ENCODE measurements at places on chromosomes 1 and 21.

- DNase-seq: no peak
Measured at GRCh38 chr21:43345746-43346409, 81.1 kb downstream of the SIK1 start.

DNA sequence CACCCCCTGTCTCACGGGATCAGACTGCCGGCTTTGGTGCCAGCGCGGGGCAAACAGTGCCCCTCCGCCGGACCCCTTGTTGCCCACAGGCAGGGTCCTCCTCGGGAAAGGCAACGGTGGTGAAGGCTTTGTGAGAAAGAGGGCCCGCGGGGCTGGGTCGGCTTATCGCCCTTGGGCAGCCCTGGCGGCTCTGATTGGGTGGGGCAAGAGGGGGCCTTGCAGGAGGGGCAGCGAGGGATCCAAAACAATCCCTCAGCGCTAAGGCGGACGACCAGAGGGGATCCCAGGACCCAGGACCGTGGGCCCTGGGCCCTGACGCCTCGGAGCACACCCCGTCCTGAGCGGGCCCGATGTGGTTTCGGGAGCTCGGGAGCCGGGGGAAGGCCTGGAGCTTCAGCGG, 3.9 kb upstream of the ZNF678 start:
- DNase-seq: no peak

- no peak for DNase-seq
Measured at GRCh38 chr1:210571356-210572284, 242.9 kb downstream of the HHAT start.

DNA sequence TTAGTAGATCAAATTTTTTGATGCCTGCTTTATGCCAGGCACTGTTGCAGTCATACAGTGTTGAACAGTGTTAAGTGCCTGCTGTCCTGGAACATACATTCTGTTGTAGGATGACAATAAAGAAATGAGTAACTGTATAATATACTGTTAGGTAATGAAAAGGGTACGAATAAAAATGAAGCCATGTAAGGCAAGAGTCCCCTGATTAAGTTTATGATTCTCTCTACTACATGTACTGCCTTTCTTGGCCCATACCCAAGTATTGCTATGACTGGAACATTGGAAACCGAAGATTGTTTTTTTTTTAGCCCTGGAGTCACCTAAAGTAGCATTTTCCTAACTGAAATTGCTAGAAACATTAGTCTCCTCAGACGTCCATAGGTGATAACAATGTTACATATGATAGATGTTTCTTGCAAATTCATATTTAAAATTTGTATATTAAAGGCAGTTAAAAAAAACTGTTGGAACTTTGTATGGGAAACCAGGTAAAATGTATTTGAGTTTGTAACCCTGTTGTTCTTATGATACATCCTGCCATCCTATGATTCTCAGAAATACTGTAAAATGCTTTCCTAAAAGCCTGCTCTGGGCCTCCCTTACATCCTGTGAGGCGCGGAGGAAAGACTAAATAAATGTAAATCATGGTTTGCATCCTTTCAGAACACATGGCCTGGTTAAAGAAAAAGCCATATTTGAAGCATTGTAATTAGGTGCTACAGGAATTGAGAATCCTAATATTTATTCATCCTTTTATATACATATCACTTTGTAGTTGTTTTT, 5.8 kb downstream of the ATP5PB start:
- DNase-seq: no peak

DNA sequence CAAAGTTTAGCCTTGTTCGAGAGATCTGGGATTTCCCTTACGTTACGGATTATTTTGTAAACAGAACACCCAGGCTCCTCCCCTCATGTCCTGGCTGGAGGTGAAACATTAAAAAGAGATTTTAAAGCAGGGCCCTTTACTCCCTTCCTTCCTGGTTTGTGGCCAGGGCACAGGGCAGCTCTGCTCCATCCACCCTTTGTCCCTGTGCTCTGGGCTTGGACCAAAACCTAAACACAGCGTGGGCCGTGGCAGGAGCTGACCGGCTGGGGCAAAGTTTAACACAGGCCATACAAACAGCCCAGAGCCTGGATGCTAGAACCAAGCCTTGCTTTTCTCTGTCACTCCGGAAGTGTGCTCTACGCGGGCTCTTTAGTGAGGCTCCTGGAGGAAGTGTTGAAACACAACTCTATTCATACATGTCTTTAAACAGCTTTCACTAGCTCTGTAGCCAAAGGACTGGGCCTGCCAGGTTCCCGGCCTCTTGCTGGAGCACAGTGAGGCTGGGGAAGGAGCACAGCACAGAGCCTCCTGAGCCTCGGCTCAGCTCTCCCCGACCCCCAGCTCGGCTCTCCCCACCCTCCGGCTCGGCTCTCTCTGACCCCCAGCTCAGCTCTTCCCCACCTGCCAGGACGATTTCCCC, 84.7 kb downstream of the PDE9A start:
- no peak for DNase-seq

- DNase-seq: no peak
Measured at GRCh38 chr1:13813398-13814012, 113.5 kb downstream of the PRDM2 start.

GRCh38 chr1:117529683-117530082, 76.2 kb upstream of the TENT5C start:
- DNase-seq: no peak

- no peak for DNase-seq
Measured at GRCh38 chr21:41170442-41170841, 2.5 kb downstream of the BACE2 start.

GRCh38 chr1:213070406-213070805, 19.4 kb downstream of the RPS6KC1 start:
- no peak for DNase-seq

- DNase-seq: no peak
Measured at GRCh38 chr21:35336534-35336933, 287.4 kb upstream of the RUNX1 start.

DNA sequence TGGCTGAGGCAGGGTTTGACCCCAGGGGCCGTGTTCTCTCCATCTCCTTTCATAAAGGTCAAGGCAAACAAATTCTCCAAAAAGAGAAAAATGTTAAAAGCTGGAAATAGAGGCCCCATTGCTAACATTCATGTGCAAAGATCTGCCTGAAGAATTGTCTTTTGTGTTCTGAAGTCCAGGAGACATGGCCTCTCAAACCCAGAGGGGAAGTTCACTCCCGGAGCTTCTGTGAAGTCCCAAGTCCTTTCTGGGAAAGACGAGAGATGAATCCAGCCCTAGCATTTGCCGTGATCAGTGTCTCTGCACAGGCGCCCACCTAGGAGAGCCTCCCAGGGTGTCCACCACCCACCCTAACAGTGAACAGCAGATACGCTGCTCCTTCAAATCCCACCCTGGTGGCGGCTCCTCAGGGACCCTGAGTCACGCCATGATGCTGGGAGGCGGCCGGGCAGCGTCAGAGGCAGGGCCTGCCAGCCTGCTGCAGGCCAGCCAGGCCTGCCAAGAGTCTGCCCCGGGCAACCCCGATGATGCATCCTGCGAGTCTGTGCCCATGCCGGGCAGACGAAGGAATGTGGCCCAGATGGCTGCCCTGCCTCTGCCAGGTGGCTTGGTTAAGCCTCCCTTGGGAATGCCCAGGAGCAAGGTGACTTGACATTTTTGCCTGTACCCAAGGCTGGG, 5.2 kb upstream of the C2CD2 start:
- DNase-seq: no peak

- no peak for DNase-seq
Measured at GRCh38 chr1:100942304-100943046, 46.6 kb downstream of the SLC30A7 start.

GRCh38 chr21:31233711-31234110, 110.3 kb downstream of the TIAM1 start:
- no peak for DNase-seq

DNA sequence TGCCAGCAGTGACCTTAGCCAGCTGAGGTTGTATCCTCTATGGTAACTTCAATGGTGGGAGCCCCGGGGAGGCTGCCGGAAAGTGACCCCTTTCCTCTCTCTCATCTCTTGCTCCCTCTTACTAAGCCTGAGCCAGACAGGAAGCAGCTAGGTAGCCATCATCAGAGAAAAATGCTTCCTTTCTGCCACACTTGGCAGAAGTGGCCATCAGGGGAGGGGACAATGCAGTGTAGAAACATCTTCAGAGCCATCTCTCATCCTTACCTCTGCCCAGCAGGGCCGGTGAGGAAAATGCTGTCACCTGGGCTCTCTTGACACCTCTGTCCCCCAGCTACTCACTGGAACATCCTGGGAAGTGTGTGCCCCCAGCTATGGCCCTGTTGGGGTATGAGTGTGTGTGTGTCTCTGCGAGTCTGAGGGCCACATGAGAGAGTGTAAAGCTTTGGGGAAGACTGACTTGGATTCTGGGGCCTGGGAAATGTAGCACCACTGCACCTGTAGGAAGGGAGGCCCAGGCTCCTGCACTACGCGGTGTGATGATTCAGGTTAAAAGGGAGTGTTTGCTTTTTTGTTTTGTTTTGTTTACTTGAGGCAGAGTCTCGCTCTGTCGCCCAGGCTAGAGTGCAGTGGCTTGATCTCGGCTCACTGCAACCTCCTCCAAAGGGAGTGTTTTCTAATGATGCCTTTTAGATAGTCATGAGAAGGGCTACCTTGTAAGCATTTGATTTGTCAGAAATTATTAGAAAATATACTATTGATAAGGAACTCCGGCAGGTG, 48.7 kb upstream of the CNTN2 start:
- DNase-seq: no peak

DNA sequence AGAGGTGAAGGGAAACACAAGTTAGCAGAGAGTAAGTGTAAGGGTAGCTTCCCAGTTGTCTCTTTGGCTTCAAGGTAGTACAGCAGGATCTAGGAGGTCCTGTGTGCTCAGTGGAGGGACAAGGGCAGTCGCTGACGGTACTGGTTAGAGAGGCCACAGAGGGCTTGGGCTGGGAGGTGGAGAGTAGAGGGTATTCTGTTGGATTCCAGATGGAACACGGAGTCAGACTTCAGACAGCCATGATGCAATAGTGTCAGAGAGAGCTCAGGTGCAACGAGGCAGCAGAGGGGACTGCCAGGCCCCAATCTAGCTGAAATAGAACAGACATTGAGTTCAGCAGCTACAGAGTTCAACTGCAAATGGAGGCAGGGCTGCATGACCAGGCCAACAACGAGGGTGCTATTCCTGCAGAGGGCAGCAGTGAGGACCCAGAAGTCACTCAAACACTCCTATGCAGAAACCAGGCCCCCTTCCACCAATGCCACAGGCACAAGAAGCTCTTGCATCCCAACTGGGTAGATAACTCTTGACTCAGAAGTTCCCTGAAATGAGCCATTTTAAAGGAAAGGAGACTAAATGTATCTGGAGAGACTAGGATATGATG, 325.0 kb upstream of the ESRRG start:
- no peak for DNase-seq

GRCh38 chr21:32578107-32578691, 7.1 kb downstream of the TCP10L start:
- no peak for DNase-seq

GRCh38 chr1:25651824-25652741, 35.5 kb downstream of the MAN1C1 start:
- no peak for DNase-seq

DNA sequence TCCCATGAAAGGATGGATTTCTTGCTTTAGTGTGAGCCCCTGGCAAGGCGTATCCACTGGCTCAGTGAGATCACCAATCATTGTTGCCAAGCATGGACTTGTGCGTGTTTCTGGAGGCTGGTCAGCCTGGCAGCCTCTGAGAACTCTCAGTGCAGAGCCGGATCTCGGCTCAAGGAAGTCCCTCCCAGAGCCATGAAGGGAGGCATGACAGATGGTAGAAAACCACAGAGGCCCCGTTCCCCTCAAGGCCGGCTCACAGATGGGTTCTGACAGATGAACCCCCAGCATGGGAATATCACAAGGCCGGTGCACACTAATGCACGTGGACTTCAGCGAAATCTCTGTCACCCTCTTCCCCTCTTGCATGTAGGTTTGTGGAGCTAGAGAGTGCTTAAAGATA, 290.5 kb downstream of the AJAP1 start:
- no peak for DNase-seq

DNA sequence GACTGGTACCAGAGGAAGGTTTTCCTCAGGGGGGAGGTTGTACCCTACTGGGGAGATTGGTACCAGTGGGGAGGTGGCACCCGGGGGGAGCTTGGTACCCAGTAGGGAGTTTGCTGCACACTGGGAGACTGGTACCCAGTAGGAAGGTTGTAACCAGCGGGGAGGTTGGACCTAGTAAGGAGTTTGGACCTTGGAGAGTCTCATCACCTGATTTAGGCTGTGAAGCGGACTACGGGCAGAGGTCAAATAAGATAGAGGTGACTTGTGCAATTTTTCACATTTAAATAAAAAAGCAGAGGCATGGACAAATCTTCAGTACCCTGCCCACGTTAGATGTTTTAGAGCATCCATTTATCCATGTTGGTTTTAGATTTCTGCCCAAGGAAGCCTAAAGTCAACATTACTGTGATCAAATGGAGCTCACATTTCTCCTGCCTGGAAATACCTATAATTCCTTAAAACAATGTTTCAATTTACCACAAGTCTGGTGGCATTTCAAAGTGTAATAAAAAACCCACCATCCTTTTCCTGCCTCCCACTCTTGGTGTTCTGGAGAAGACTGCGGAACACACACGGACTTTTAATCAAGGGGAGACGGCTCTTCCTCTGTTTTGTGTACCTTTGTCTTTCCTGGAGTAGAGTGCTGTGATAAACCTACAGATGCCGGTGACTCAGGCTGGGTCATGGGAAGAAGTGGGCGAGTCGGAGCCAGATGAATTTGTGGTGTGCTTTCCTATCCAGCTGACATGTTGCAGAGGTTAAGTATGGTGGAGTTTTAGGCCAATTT, 36.2 kb upstream of the MRPS6 start:
- no peak for DNase-seq

- no peak for DNase-seq
Measured at GRCh38 chr21:41304068-41304720, 12.4 kb upstream of the FAM3B start.

- no peak for DNase-seq
Measured at GRCh38 chr21:32599091-32599490, 13.1 kb downstream of the CFAP298 start.

- DNase-seq: no peak
Measured at GRCh38 chr1:8090241-8090702, 64.2 kb upstream of the ERRFI1 start.

Measured in cortex of kidney (tissue), 1 donor.